ENCODE measurements at places on chromosomes 6 and 20.

GRCh38 chr20:39117491-39117890, 155.3 kb downstream of the DHX35 start:
- DNase-seq = no peak

DNA sequence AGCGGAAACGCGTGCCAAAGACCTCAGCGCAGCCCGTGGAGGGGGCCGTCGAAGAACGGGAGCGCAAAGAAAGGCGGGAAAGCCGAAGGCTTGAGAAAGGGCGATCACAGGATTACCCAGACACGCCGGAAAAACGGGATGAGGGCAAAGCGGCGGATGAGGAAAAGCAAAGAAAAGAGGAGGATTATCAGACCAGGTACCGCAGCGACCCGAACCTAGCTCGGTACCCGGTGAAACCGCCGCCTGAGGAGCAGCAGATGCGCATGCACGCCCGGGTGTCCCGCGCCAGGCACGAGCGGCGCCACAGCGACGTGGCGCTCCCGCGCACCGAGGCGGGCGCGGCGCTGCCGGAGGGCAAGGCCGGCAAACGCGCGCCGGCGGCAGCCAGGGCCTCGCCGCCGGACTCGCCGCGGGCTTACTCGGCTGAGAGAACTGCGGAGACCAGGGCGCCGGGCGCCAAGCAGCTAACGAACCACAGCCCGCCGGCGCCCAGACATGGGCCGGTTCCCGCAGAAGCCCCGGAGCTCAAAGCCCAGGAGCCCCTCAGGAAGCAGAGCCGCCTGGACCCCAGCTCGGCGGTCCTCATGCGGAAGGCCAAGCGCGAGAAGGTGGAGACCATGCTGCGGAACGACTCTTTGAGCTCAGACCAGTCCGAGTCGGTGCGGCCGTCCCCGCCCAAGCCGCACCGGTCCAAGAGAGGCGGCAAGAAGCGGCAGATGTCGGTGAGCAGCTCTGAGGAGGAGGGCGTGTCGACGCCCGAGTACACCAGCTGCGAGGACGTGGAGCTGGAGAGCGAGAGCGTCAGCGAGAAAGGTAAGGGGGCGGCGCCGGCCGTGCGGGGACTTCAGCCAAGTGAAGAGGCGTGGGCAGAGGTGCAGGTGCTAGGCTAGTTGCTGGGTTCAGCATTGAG, 296.2 kb downstream of the RIMS1 start:
- peak; percentile 5 for DNase-seq

- DNase-seq = no peak
Measured at GRCh38 chr20:16363506-16364319, 209.5 kb downstream of the KIF16B start.

DNA sequence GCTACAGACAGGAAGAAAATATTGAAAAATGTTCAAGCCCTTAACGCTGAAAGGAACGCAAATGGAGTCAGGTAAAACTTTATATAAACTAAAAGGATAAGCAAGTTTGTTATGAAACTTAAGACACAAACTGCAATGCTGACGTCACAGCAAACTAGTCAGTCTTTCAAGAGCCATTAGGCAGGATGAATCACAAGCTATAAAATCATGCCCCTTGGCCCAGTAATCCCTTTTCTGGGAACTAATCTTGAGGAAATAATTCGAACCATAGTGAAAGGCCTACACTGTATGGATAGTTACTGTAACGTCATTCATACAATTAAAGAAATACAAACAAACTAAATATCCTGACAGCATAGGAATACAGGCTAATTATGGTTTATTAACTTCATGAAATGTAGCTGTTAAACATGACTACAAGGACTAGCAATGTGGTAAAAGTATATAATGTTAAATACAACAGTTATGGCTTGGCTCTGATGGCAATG, 42.7 kb upstream of the HINT3 start:
- peak; percentile 68 for DNase-seq

- no peak for DNase-seq
Measured at GRCh38 chr6:14193524-14193923, 76.0 kb downstream of the CD83 start.

- peak; percentile 75 for DNase-seq
Measured at GRCh38 chr6:80607811-80608391, 501.4 kb downstream of the BCKDHB start.

DNA sequence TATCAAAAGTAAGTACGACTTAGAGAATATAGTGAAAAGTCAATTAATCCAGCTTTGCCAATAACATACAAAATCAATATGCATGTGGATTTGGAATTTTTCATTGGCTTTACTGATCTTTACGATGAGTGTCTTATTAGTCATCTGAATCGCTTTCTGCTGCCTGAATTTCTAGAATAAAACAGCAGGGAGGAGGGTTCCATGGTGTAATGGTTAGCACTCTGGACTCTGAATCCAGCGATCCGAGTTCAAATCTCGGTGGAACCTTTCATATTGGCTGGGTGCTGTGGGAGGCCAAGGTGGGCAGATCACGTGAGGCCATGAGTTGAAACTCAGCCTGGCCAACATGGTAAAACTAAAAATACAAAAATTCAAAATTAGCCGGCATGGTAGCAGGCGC, 448.8 kb downstream of the RNF144B start:
- no peak for DNase-seq

GRCh38 chr6:52454556-52454955, 34.4 kb downstream of the EFHC1 start:
- peak; percentile 4 for DNase-seq

DNA sequence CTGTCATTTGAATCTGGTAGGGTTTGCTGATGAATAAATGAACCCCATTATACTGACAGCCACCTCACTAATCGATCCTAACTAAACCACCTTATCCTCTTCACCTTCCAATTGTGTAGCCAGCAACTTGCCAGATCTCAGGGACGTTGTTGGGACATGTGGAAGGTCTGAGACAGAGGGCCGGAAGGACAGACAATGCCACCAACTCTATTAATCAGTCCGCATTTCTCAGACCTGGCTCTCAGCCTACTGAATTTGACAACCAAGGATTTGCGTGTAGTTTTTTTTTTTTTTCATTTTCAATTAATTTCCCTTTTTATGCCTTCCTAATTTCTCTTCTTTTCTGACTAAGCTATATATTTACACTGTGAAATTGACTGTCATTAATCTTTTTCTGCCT, 122.5 kb downstream of the CARMIL1 start:
- DNase-seq = no peak

DNA sequence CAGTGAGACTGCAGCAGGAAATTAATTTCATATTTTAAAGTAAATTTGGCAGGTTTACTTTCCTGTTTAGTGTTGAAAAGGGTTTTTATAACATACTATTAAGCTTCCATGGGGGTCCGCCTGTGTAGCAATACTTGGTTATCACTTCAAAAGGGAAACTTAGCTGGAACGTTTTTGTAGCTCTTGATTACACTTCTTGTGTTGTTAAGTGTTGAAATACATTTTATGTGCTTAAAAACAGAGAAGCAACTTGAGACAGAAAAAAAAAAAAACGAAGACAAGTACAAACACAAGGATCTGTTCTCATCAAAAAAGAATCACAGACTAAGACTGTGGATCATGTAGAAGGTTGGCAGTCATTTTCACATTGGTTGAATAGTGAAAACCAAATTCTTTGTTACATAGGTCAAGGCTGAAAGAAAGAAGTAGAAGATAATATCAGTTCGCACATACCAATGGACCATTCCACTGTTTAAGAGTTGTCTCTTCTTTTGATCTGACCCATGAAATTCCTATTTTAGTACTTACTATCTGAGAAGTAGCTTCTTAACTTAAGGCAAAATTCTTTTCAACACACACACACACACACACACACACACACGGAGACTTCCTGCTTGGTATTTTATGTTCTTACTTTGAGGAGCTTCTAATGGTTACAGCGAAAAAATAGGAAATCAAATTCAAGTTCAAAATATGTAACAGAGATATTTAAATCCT, 113.9 kb upstream of the SLC35B3 start:
- no peak for DNase-seq

DNA sequence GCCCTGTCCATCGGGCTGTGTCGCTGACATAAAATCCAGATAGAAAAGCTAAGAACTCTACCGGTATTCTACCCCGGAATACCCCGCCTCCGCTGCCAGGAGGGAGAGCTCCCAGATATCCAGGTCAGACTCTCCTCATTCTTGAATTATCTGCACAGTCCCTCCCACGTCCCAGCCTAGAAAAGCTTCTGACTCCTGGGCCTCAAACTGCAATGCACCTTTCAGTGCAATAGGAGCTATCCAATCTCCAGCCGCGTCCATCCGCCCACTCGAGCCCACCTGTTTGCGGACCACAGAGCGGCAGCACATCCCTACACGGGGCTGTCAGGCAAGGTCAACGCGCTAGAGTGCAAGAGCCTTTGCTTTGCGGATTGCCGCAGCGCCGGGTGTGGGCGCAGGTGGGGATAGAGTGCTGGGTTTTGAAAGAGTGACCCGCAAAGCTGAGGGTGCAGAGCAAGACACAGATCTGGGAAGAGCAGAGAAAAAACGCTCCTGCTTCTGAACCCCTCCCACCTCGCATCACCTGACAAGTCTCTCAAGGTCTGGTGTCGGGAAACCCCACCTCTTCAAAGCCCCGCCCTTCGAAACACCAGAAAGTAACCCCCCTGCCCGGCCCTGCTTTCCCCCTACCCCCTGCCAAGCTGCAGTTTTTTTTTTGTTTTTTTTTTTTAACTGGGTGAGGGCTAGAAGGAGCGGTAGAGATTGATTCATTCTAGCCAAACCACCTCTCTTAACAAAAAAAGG, 1.3 kb downstream of the TAPBP start:
- no peak for DNase-seq

DNA sequence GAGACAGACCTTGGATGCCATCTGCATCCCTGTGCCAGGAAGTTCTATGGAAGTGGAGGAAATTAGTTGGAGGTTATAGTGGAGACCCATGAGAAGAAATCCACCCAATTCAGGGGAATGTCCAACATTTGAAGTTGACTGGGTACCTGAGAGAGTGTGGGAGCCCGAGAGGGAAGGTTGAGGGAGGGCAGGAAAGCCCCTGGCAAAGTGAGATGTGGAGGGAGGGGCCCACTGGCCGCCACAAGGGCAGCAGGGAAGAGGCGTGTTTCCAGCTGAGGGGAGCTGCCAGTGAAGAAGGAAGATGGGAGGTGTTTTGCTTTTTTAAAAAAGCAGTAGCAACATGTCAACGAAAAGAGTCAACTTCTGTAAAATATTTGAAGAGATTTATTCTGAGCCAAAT, 16.3 kb upstream of the SERPINB9 start:
- no peak for DNase-seq

DNA sequence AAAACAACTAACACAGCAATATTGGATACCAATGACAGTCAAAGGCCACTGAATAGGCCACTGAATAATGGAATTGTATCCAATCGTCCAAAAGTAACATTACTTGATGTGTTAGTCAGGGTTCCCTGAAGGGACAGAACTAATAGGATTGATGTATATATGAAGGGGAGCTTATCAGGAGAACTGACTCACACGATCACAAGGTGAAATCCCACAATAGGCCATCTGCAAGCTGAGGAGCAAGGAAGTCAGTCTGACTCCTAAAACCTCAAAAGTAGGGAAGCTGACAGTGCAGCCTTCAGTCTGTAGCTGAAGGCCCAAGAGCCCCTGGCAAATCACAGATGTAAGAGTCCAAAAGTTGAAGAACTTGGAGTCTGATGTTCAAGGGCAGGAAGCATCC, 571.4 kb downstream of the PRKN start:
- no peak for DNase-seq

DNA sequence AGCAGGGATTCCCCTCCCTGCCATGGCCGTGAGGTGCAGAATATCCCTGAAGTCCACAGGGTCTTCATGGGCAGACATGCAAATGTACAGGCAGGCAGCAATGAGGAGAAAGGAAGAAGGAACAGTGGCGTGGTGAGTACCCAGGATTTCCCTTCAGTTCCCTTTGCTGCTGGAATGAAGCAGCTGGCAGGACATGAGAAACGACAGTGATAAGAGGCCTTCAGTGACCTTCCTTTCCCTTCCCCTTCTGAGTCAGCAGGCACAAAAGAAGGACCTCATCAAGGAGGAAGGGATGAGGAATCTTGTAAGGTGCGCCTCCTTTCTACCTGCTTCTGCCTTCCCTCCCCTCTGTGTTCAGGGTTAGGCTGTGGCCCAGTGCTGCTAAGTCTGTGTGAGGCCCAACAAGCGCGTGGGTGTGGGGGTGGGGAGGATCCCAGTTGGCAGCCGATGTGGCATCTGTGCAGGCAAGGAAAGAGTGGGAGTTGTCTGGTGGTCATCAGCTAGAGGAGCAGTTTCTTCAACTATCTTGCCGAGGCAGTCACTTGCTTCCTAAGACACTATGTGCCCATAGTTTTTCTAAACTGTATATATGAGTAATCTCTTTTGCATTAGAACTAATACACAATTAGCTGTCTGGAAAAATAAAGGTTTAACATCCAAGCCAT, 29.5 kb upstream of the FBXO9 start:
- DNase-seq = no peak

DNA sequence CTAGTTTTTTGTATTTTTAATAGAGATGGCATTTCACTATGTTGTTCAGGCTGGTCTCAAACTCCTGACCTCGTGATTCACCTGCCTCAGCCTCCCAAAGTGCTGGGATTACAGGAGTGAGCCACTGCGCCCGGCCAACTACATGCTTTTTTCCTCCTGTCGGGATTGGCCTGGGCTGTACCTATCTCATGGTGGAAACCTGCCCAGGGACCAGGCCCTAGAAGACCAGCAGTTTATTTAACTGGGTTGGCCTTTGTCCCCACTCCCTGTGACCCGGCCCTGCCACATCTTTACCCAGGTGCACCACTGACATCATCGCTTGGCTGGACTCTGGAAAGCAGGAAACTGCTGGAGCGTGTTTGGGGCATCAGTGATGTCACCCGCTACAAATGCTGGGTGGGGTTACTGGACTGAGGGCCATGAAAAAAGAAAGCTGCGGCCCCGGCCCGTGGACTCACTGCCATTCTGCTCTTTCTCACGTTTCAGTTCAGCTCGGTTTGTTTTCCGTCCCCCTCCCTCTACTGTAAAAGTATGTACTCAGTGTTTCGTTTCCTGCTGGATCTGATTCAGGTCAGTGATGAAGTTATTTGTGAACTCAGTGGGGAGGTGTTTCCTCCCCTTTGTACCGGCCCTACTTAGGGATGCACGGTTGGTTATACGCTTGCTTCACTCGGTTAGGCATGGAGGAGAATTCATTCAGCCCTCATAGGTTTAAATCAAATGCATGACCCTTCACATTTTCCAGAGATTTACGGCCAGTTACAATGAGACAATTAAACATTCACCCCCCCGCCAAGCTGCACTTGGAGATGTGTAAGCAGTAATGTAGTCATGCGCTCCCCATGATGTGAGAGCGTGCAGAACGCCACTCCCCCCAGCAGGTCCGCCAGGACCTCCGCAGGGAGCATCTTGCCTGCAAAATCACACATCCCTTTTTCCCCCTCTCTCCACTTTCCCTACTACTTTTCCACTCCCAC, 179.3 kb downstream of the MTHFD1L start:
- DNase-seq = peak; percentile 62

GRCh38 chr6:148367411-148368024, 24.9 kb downstream of the SASH1 start:
- DNase-seq = peak; percentile 31
